ENCODE measurements at places on chromosomes 1 and 21. TPM values are rescaled to one million over a fixed set of nuclear protein-coding genes. Genes with fewer than 3 reads are reported as not detected.

The KRTAP10-5 gene
- total RNA-seq, result not detected

The KCNA2 gene
- total RNA-seq, result under 0.01 TPM

The MEF2D gene
- total RNA-seq, result 2.9 TPM

The MRPL37 gene
- total RNA-seq, result 132 TPM

The FGR gene
- total RNA-seq, result not detected

The AK5 gene
- total RNA-seq, result 54.7 TPM

The OLIG1 gene
- total RNA-seq, result not detected

The SPATA21 gene
- total RNA-seq, result not detected

The RORC gene
- not detected for total RNA-seq

The PLXNA2 gene
- total RNA-seq, result 0.72 TPM

The FMO4 gene
- 0.36 TPM for total RNA-seq

The SELL gene
- total RNA-seq, result not detected

The CTSS gene
- 0.18 TPM for total RNA-seq

The PLPPR4 gene
- 6.4 TPM for total RNA-seq

The FOXD2 gene
- total RNA-seq, result under 0.01 TPM

The GRIK3 gene
- total RNA-seq, result not detected

The NES gene
- 46.1 TPM for total RNA-seq

The CFHR3 gene
- total RNA-seq, result not detected

The CTNNBIP1 gene
- total RNA-seq, result 24.7 TPM

The ATF6 gene
- 17.6 TPM for total RNA-seq
